ENCODE measurements at places on chromosomes 13 and 19.

DNA sequence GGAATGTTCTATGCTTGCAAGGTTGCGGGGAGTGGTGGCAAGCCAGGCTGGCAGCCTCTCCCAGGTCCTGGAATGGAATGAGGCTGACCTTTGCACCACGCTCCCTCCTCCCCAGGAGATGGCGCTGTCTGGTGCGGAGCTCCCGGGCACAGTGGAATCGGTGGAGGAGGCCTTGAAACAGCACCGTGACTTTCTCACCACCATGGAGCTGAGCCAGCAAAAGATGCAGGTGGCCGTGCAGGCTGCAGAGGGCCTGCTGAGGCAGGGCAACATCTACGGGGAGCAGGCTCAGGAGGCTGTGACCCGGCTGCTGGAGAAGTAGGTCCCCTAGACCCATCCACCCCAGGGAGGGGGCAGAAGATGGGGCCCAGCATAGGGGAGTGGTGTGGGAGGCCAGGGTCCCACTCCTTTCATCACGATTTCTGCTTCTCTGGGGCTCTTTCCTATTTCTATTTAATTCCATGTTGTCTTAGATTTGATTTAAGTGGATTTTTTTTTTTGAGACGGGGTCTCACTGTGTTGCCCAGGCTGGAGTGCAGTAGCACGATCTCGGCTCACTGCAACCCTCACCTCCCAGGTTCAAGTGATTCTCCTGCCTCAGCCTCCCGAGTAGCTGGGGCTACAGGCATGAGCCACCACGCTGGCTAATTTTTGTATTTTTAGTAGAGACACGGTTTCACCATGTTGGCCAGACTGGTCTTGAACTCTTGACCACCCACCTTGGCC lies 53.2 kb upstream of the SHKBP1 start:
- H3K27ac ChIP-seq = no peak overlapping the region
- H3K27me3 ChIP-seq = peaks cover 15% of the 10 kb centered on the region
- H3K4me3 ChIP-seq = no peak overlapping the region
- peaks cover 7% of the 10 kb centered on the region for H3K4me1 ChIP-seq
- H3K36me3 ChIP-seq = no peaks in the 10 kb centered on the region
- DNase-seq = peak; percentile 79

DNA sequence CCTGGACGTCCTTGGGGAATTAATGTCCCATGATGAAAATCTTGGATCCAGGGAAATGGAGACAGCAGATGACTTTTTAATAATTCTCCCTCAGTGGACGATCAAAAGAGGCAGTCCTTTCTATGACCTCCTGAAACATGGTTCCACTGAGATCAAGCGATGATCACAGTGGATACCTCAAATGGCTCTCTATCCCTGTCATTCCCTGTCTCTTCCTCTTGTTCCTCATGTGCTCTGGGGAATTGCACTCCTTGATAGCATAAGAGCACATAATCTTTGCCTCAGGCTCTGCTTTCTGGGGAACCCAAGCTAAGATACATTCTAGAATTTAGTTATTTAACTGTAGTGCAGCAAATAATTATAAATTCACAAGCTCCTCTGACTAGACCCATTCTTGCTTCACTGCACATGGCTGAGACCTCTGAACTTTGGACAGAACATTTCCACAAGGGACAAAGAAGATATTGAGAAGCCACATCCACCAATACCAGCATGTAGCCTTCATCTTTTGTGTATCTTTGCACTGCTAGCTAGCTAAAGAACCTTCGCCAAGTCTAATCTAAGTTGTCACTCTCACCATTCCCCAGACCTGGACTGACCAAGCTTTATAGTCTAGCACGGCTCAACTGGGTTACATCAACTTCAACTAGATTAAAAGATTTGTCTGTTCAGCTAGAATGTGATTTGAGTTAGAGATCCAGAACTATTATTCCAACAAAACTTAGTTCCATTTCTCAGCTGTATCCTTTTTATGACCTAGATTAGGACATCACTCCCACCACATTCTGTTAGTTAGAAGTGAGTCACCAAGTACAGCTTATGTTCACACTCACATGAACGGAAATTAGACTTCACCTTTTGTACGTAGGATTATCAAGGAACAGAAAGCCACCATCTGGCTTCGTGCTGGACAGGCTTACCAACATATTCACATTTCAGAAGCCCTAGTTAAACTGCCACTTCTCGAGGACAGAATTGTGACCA lies 142.7 kb downstream of the SUCLA2 start:
- H3K4me3 ChIP-seq = no peak overlapping the region
- DNase-seq = peak; percentile 65
- H3K27me3 ChIP-seq = no peaks in the 10 kb centered on the region
- H3K27ac ChIP-seq = no peak overlapping the region
- no peaks in the 10 kb centered on the region for H3K36me3 ChIP-seq

GRCh38 chr19:10163536-10163935 lies 31.2 kb downstream of the DNMT1 start:
- H3K27ac ChIP-seq = no peak overlapping the region
- no peak overlapping the region for H3K4me3 ChIP-seq
- no peaks in the 10 kb centered on the region for H3K27me3 ChIP-seq
- H3K4me1 ChIP-seq = no peaks in the 10 kb centered on the region
- H3K36me3 ChIP-seq = peaks cover 84% of the 10 kb centered on the region

DNA sequence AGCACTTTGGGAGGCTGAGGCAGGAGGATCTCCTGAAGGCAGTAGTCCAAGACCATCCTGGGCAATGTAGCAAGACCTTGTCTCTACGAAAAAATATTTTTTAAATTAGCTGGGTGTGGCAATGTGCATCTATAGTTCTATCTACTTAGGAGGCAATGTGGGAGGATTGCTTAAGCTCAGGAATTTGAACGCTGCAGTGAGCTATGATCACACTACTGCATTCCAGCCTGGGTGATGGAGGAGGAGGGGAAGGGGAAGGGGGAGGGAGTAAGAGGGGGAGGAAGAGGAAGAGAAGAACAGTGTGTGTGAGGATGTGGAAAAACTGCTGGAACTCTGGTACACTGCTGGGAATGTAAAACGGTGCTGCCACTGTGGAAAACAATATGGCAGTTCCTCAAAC lies 9.2 kb upstream of the CLIP3 start:
- DNase-seq = peak; percentile 77
- no peak overlapping the region for H3K4me3 ChIP-seq
- peak overlapping the region; percentile 66 for H3K27ac ChIP-seq

GRCh38 chr13:114112231-114112825 lies 20.1 kb downstream of the RASA3 start:
- H3K4me1 ChIP-seq = peaks cover 5% of the 10 kb centered on the region
- no peaks in the 10 kb centered on the region for H3K27me3 ChIP-seq
- DNase-seq = no peak

DNA sequence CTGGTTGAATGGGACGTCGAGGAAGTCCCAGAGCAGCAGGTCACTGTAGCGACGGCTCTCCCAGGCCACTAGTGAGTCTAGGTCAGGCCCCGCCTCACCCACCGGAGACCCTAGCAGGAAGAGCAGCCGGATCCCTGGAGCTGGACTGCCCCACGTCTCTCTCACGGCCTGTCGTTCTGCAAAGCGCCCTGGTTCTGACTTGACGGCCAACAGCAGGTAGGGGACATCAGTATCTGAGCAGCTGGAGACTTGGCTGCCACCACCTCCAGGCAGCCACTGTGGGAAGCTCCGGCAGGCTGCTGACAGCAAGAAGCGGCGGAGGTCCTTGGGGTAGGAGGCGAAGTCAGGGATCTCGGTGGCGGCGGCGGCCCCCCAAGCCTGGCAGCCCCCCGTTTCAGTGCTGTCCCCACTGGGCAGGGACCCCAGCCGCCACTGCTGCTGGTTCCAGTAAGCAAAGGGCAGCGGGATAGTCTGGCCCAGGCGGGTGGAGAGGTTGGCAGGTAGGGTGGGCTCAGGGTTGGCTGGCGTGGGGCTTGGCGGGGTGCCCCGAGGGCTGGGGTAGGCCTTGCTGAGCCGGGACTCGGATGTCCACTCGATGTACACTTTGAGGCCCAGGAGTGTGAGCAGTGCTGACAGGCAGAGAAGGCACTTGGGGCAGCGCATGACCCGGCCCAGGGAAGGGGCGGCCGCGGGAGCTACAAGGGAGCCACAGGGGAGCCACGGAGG lies 895 bp downstream of the B3GNT8 start:
- H3K27me3 ChIP-seq = no peaks in the 10 kb centered on the region
- DNase-seq = no peak
- H3K4me3 ChIP-seq = no peak overlapping the region

DNA sequence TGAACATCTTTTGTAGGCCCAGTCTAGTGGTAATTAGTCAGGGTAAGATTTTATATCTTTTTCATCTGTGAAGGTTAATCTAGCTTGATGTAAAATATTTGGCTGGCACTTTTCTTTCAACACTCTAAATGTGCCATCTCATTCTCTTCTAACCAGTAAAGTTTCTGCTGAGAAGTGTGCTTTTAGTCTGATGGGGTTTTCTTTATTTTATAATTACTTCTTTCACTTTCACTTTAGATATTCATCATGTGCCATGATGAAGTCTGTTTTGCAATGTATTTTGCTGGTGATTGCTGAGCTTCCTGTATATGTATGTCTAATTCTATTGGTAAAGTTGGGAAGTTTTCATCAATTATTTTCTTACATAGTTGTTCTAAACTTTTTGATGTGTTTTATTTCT lies 31.9 kb downstream of the ZNF726 start:
- DNase-seq = no peak
- no peaks in the 10 kb centered on the region for H3K36me3 ChIP-seq
- no peaks in the 10 kb centered on the region for H3K4me1 ChIP-seq
- H3K4me3 ChIP-seq = no peak overlapping the region
- H3K27ac ChIP-seq = no peak overlapping the region

GRCh38 chr19:53908106-53908934 lies 758 bp upstream of the CACNG7 start:
- peaks cover 6% of the 10 kb centered on the region for H3K36me3 ChIP-seq
- H3K4me1 ChIP-seq = peaks cover 7% of the 10 kb centered on the region

DNA sequence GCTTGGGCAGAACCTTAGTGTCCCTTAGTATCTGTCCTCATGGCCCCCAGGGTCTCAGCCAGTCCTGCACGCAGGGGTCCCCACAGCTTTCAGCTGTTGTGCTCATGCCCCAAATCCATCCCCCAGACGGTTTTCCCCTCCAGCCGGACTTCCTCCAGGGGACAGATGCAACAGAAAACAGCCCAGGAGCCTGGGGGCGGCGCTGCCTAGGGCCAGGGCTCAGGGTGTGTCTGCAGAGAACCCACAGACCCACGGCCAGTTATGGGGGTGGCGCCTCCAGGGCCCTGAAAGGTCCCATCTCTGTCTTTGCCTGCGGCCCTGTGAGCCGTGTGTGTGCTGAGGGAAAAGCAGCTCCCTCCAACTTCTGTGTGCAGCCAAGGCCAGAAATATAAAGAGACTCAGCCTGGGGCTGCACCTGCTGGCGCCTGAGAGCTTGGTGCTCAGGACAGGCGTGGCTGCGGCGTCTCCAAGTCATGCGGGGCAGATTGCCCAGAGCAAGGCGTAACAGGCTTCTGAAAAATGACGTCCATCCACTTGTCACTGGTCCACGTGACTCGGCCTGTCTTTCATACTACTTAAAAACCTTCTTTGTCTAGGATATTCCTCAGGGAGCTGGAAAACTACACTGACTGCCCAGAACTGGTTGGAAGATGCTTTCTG lies 22.1 kb upstream of the F7 start:
- H3K27me3 ChIP-seq = no peaks in the 10 kb centered on the region
- H3K36me3 ChIP-seq = no peaks in the 10 kb centered on the region
- H3K4me1 ChIP-seq = no peaks in the 10 kb centered on the region
- DNase-seq = peak; percentile 48
- H3K27ac ChIP-seq = no peak overlapping the region

- no peaks in the 10 kb centered on the region for H3K27me3 ChIP-seq
- H3K27ac ChIP-seq = no peak overlapping the region
- H3K36me3 ChIP-seq = no peaks in the 10 kb centered on the region
- DNase-seq = no peak
Measured at GRCh38 chr13:44796597-44797490, 192.4 kb downstream of the NUFIP1 start.

DNA sequence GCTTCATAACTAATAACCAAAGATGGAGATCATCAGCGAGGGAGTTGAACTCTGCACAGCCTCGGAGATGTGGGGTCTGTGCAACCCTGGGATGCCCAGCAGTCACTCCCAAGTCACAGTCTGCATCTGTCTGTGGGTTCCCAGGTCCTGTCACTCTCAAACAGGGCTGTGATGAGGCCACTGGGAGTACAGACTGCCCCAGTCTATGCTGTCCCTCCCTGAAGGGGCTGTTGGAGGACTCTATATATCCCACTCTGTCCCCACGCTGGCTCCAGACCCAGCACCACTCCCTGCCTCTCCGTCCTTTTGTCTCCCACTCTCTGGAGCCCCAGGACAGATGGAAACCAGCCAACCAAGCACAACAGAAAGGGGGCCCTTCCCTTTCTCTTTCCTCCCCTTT lies 26.2 kb upstream of the C13orf42 start:
- peaks cover 56% of the 10 kb centered on the region for H3K27me3 ChIP-seq
- DNase-seq = no peak
- no peak overlapping the region for H3K27ac ChIP-seq
- H3K4me3 ChIP-seq = no peak overlapping the region

DNA sequence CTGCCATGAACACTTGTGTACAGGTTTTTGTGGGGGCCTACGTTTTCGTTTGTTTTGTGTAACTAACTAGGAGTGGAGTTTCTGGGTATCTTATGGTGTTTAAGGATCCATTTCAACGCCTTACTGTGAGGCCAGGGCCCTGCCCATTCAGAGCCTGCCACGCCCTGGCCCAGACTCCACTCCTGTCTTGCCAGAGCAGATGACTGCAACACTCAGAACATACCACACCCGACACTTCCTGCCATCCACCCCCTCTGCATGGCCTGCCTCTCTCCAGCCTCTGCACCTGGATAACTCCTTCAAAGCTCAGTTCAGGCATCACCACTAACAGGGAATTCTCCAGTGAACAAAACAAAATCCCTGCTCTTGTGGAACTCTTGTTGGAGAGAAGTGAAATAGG lies 43.2 kb downstream of the RGCC start:
- peak; percentile 45 for DNase-seq
- H3K27ac ChIP-seq = peak overlapping the region; percentile 66
- H3K4me1 ChIP-seq = peaks cover 19% of the 10 kb centered on the region
- H3K27me3 ChIP-seq = no peaks in the 10 kb centered on the region
- no peak overlapping the region for H3K4me3 ChIP-seq

GRCh38 chr19:28134311-28134710 lies 1078.6 kb downstream of the UQCRFS1 start:
- no peak for DNase-seq
- H3K36me3 ChIP-seq = no peaks in the 10 kb centered on the region
- no peak overlapping the region for H3K4me3 ChIP-seq
- no peaks in the 10 kb centered on the region for H3K4me1 ChIP-seq

DNA sequence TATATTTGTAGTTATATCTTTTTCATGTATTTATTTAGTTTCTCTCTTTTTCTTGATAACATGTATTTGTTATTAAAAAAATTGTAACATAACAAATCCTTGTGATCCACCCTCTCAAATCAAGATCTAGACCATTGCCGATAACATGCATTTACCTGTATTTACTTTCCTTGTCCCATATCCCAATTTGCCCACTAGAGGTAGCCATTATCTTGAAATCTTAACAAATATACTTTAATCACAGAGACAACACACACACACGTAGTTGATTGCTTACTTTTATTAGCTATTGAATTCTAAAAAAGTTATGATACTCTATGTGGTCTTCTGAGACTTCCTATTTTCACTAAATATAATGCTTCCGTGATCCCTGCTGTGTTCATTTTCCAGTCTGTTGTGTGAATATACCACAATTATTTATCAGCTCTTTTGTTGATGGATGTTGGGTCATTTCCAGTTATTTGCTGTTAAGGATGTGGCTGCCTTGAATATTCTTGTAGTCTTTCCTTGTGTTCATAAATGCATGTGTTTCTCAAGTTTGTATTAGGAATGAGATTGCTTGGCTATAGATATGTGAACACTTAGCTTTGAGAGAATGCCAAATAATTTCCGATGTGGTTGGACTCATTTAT lies 31.3 kb upstream of the ZMYM2 start:
- no peak overlapping the region for H3K27ac ChIP-seq
- peaks cover 6% of the 10 kb centered on the region for H3K4me1 ChIP-seq
- H3K4me3 ChIP-seq = no peak overlapping the region
- no peaks in the 10 kb centered on the region for H3K27me3 ChIP-seq
- no peaks in the 10 kb centered on the region for H3K36me3 ChIP-seq
- DNase-seq = peak; percentile 61
